ENCODE measurements at places on chromosomes 5 and 9.

DNA sequence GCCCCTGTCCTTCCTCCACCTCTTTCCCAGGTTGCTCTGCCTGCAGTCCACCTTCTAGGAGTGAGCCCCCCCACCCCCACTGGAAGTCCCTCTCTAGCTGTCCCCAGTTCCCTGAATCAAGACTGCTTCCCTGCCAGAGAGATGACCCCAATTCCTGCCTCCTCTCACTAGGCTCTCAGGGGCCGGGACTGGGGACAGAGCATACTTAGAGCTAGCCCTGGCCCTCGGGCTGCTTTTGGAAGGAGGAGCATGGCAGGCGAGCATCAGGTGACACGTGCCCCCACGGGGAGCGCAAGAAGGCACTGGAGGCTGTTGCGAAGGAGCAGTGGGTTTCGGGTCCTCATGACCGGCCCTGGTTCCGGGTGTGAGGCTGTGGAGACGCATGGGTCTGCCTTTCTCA lies 9.7 kb downstream of the TRAF2 start:
- DNase-seq = no peak

DNA sequence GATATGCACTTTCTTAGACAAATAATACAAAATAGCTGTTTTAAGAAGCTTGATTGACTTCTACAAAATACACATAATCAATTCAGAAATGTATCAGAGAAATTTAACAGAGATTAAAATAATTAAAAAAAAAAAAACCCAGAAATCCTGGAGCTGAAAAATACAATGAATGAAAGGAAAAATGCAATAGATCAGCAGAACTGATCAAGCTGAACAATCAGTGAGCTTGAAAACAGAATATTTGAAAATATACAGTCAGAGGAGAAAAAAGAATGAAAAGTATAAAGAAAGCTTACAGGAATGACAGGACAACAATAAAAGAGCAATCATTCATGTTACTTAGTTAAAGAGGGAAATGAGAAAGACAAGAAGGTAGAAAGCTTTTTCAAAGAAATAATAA lies 41.7 kb upstream of the IL33 start:
- DNase-seq = no peak

DNA sequence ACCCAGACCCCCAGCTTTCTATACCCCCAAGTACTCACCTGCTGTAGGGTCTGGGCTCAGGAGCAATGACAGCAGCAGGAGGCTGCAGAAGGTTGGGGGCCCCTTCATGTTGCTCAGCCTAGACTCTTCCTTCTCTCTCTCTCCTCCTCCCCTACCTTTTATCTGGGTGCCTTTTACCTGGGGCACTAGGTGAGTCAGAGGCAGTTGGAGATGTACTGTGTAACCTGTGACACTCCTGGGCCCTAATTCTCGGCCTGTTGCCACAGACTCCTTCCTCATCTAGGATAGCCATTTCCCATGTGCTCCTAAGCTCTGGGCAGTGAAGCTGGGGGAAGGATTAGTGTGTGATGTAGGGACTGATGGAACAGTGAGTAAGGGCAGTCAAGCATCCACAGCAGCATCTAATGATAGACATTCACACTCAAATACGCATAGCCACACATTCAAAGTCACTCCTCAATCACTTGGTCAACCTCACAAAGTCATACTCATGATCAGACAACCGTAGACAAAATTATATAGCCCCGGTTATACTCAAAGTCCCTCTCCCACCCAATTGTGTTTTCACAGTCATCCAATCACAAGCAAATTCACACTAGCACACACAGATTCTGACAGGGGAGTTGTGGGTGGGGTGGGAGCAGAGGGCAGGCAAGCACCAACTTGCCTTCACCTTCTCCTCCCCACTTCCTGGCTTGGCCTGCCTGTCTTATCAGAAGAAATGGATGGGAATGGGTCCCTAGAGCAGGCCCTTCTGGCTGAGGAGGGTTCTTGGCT lies at the start of gene CCL27:
CCL27 (minus strand) TSS at position 132 of the 777 bp plus-strand sequence; CDS start at position 108, 24 bp downstream.
- DNase-seq = no peak

- no peak for DNase-seq
Measured at GRCh38 chr5:88142636-88142885, 126.1 kb downstream of the TMEM161B start.

- DNase-seq = no peak
Measured at GRCh38 chr5:98780390-98780789, 6.9 kb downstream of the RGMB start.

DNA sequence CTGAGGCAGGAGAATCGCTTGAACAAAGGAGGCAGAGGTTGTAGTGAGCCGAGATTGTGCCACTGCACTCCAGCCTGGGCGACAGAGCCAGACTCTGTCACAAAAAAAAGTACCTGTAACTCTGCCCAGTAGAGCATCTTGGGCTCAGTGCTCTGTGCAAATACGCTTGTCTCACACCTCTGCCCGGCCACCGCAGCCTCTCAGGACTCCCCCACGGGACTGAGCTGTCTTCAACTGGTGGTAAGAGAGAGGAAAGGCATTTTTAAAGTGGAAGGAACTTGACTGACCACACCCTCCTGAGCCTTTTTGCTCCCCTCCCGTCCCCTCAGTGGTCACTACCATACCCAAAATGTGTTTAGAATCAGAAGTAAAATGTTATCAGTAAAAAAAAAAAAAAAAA lies 174.3 kb upstream of the PIK3R1 start:
- DNase-seq = no peak

GRCh38 chr5:179276838-179277395 lies 68.3 kb downstream of the ADAMTS2 start:
- DNase-seq = no peak

DNA sequence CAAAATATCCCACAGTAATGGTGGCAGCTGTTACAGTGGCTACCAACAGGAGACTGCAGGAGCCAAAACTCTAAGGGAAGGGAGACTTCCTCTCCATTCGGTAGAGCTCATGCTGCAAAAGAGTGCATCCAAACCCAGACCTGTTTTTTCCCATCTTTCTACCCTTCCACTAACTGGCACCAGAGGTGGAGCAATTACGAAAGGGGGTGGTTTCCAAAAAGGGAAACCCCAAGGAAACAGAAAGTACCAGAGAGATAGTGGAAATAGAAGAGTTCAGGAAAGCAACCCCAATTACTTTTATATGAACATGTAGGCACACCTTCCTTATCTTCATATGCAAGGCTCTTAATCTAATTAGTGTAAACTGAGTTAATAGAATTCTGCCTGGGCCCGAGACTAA lies 7.3 kb upstream of the WDR41 start:
- no peak for DNase-seq

DNA sequence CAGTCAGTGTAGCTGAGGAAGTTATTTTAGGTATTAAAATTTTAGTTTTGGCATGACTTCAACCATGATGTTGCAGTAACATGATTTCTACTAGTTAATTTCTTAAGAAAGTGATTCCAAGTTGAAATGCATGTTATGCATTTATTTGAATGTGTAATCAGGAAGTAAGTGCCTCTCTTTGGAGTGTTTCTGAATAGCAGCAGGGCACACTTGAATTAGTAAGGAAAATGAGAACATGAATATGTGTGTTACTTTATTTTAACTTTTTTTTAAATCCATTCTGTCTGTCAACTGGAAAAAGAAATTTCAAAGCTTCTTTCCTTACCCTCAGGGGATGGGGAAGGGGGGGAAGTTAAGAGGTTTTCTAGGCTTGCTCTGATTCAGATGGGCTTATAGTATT lies 40.4 kb downstream of the CTNNA1 start:
- no peak for DNase-seq

DNA sequence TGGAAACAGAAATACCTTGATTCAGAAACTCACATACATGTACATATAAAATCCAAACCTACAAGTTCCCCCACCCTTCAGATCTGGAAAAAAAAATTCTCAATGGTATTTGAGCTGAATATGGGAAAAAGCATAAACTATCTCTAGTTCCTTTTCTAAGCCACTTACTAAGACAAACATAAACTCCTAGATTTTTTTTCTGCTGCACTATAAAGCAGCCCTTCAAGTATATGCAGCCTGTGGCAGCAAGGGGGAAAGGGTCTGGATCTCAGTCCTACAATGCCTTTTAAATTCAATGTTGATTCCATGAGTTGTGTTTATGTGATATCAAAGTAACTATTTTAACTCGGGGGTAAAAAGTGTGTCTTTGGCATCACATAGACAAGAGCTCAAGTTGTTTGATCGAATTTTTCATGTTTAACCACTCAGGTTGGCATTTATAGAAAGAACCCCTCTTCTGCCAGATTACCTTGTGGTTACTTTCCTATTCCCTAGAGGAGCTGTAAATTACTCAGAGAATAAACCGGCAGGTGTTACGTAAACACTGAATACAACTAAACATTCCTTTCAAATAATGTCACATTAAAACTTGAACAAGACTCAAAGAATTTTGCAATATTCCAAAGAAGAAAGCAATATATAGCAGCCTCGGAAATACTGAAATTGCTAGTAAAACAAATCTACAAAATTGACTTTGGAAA lies 91.8 kb upstream of the FER start:
- DNase-seq = no peak

DNA sequence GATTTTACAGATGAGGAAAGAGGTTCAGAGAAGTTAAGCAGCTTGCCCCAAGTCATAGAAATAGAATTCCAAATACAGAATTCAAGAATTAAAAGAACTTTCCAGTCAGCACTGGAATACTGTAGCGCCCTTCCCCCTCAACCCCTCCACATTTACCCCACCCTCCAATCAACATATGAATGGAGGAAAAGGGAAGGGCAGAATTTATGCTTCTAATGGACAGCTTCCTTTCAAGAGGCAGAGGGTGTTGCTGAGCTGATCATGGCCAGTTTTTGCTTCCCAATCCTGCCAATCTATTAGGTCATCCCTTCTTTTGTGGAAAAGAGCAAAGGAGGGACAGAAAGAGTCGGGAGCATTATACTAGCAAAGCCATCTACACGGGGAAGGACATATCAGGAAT lies 39.1 kb upstream of the ANKRD31 start:
- DNase-seq = no peak

DNA sequence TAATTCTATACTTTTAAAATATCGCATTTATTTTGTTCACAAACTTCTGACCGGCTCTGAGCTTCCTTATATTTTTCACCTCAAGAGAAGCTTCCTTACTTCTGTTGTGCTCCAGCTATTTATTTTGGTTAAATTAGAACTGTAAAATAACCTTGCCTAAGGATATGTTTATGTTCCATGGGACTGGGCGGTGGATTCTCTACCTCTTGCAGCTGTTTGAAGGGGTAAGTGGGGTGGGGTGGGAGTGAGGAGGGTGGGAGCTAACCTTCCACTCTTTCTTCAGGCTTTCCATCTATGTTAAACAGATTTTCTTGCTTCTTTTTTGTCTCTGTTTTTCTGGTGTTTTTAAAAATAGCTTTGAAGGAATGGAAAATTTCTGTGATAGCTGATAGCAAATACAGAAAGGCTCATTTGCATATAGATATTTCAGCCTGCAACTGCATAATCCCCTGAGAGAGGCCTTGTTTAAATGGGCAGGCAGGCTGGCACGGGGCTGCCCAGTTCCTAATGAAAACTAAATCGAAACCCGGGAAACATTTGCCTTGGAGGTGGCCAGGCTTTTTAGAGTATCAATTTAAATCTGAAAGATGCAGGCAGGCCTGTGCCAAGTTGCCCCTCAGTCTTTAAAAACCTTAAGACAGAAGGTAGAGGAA lies 122.1 kb upstream of the DMAC1 start:
- no peak for DNase-seq

DNA sequence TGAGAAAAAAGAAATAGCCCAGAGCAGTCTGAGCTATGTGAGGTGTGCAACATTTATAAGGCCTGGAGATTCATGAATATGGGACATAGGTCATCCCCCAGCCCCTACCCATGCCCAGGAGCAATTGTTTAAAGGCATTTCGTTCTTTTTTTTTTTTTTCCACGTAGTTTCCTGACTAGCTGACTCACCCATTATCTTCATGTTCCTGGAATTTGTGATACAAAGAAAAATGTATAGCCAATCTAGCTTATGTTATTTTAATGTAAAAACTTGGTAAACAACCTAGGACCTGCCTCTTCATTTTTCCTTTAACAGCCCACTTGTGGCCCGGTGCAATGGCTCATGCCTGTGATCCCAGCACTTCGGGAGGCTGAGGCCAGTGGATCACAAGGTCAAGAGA lies 81.3 kb downstream of the OSTF1 start:
- no peak for DNase-seq

DNA sequence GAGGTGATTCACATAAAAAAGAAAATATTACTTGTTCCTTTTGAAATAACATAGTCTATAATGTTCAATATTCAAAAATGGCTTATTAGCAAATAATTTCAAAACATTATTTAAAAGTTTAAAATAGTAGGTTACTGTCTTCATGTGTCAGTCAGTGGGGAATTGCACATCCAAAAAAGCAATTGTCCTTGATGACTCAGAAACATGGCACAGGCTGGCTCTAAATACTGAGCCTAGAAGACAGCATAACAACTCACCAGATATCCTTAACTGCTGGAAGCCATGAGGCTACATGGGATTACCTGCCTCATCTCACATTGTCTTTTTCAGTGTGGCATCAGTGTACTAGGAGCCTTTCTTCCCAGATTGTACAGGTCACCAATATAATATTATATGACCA lies 439.5 kb upstream of the RGMB start:
- DNase-seq = no peak

DNA sequence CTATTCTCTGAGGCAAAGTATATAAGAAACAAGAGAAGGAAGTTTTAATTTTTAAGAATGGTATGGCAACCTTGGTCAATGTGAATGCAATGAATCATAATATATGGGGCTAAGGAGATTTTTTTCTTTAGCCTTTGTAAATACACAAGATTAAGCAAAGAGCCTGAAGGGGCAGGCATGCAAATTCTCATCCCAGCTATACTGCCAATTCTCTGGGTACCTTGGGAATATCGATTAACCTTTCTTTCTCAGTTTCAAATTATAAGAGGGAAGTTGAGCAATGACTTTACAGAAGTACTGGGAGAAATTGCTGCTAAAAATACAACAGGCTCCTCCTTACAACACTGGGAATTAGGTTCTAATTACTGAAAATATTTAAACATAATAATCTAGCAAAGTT lies 97.5 kb downstream of the MRPS27 start:
- no peak for DNase-seq

DNA sequence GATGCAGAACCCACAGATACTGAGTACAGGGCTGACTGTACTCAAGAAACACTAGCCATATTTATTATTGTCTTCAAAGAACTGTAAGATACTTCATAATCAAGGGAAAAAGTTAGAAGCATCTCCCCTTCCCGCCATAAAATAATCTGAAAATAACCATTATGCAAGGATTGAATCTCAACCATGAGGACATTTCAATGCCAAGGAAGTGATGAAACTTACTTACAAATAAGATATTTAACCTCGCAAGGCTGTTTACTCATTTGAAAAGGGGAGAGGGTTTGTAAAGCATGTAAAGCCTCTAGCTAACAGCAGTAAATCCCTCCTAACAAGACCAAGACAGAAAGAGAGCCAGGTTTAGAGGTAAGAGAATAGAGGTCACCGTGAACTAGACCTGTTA lies 6.3 kb downstream of the MYO10 start:
- DNase-seq = no peak

DNA sequence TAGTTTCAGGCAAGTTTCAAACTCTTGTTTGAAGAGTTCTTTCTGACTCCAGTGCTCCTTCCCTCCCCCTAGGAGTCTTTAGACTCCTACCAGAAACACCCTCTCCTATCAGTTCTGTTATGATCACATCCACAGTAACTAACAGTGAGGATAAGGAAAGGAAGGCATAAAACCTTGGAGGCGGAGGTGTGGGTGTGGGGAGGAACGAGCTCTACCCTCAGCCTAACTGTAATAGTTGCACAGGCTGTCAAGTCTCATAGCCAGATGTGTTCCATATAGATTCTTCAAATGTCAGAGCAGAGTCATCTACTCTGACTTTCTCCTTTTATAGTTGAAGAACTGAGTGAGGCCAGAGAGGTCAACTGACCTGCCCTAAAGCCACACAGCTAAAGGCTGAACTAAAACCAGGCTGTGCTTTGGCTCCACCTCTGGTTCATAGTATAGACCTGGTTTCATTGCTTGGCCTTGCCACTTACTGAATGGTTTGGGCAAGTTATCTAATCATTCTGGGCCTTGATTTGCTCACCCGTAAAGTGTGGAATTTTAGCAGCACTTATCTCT lies 34.4 kb upstream of the PIK3R1 start:
- no peak for DNase-seq
